ENCODE measurements at places on chromosomes 6 and 20.

GRCh38 chr6:92559003-92559402 lies 860.4 kb downstream of the EPHA7 start:
- no peak for DNase-seq

DNA sequence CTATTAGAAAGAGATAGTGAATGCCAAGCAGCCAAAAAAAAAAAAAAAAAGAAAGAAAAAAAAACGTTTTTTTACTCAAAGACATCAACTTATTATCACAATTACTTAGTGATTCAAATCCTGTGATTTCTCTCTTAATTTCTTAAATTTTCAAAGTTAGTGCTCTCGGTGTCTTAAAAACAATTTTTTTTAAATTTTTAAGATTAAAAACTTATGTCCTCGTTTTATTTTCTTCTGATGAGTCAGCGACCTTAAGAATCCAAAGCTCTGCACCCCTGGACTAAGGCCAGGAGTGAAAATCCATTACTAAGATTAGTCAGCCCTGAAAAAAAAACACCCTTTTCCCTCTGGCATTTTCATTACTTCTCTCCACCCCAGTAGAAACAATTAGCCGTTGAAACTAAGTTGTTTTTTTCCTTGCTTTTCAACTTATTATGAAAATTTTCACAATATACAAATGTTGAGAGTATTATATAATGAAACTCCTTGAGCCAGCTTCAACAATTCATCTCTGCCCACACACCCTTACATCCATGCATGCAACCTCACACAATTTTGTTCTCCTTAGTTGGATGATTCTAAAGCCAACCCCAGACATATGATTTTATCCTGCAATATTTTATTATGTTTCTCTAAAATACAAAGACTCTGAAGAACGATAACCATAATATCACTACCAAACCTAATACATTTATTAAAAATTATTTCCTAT lies 85.6 kb upstream of the CARMIL1 start:
- no peak for DNase-seq

GRCh38 chr6:63734923-63735322 lies 99.3 kb downstream of the PHF3 start:
- no peak for DNase-seq

DNA sequence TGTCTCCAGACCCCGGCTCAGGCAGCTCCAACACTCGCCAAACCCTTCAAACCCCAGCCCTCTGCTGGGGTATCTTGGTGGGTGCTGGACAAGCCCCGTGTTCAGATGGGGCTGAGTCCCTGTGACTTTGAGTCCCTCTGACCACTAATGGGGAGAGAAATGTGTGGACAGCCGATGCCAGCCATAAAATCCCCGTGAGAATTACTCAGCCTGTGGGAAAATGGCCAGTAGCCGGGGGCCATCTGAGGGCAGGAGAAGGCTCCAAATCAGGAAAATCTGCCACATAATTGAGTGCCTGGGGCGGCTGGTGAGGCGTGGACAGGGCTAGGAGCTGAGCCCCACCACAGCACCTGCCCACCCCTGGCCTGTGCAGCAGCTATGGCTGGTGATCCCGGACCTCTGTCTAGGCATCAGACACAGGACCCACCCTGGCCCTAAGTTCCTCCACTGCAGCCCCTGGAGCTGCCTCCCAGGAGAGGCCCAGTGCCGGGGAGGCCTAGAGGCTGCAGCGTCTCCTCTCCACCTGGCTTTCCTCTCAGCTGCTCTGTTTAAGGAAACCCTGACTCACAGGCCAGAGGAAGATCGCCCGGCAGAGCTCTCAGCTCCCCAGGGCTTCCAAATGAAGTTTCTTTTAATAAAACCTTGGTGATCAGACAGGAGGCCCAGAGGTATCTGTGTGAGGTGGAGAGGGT lies 53.7 kb upstream of the SLCO4A1 start:
- DNase-seq: no peak

- DNase-seq: no peak
Measured at GRCh38 chr20:15257569-15257870, 920.1 kb upstream of the FLRT3 start.

DNA sequence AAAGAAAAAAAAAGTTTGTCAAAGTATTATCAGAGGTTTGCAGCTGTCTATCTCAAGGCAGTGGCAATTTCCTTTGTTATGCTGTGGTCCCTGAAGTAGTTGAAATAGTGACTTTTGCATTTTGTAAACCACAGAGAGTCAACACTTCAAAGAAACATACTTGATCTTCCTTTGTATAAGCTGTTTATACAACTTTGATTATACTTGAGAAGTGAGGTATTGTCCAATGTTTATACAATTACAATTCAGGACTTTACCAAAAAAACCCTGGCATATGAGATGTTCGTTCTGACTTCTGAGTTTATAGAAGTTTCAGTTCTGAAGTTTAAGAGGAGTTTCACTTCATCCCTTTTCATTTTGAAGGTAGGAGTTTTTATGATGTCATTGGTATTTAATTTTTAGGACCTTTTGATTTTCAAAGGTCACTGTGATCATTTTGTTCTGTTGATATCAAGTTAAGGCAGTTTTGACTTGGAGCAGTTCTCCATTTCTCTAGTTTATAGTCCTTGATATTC lies 4.0 kb downstream of the STK4 start:
- DNase-seq: no peak

DNA sequence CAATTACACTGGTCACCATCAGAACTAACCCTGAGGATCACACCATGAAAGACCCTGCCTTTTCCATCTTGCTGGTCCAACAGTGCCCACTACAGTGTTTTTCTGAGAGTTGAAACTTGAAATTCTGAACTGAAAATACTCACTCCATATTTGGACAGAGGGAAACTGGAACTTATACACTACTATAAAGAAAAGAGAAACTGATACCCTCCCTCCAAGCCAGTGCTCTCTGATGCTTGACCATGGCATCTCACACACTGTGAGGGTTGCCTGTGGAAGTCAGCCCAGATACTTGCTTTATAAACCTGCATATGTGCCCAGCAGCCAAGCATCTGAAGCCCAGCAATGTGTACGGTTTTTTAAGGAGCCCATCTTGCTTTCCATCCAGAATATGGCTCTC lies 108.7 kb downstream of the FOXA2 start:
- no peak for DNase-seq

DNA sequence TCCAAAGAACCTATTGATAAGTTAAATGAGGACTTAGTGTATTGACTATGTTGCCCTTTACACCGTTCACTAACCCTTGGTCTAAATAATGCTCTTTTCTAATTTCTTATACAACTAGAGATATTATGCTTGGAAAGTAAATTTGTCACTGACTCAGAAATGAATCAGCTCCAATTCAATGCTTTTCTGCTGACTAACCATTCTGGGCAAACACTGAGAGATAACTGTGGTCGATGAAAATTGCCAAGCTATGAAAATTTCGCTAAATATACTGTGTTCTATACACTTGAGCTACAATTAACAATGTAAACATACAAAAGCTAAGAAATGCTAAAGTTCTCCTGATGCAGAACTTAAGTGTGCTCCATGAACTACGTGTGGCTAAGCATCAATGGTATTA lies 23.1 kb upstream of the FBXO9 start:
- DNase-seq: no peak

- no peak for DNase-seq
Measured at GRCh38 chr6:167233490-167233889, 57.6 kb upstream of the UNC93A start.

- no peak for DNase-seq
Measured at GRCh38 chr6:23705697-23706096, 420.3 kb upstream of the NRSN1 start.

Measured in stimulated activated CD8-positive, alpha-beta memory T cell treated with anti-CD3 and anti-CD28 coated beads, Interleukin-15, amount 100 ng/mL, for 24 hours (primary cell).